ENCODE measurements at places on chromosomes 1 and 21.

GRCh38 chr1:209249280-209249670 is 334.2 kb upstream of the CAMK1G start:
- no peak for DNase-seq

GRCh38 chr1:205496661-205497060 is 7.8 kb upstream of the CDK18 start:
- no peak for DNase-seq

DNA sequence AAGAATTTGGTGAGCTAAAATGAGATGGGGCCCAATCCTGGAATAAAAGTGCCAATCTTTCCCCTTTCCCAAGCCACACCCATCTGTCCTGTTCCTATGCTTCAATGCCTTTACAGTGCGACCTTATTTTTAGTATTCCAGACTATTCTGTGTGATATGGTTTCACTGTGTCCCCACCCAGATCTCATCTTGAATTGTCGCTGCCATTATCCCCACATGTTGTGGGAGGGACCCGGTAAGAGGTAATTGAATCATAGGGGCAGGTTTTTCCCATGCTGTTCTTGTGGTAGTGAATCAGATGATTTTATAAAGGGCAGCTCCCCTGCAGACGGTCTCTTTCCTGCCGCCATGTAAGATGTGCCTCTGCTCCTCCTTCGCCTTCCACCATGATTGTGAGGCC is 129.3 kb upstream of the KIF26B start:
- DNase-seq = no peak

DNA sequence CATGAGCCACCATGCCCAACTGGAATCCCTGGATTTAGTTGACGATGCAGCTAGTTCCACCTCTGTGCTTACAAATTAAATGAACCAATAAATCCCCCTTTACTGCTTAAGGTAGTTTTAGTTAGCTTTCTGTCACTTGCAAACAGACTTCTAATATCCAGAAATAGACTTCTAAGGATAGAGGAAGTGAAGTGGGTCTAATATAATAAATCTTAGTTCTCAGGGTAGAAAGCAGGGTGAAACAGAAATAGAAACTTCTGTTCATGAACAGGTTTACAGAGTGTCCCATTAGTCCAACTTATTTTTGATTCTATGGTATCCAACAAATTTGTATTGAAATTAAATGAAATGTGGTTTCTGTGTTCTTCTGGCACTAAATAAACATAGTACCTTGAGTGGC is 20.1 kb downstream of the BCAS2 start:
- DNase-seq = no peak

DNA sequence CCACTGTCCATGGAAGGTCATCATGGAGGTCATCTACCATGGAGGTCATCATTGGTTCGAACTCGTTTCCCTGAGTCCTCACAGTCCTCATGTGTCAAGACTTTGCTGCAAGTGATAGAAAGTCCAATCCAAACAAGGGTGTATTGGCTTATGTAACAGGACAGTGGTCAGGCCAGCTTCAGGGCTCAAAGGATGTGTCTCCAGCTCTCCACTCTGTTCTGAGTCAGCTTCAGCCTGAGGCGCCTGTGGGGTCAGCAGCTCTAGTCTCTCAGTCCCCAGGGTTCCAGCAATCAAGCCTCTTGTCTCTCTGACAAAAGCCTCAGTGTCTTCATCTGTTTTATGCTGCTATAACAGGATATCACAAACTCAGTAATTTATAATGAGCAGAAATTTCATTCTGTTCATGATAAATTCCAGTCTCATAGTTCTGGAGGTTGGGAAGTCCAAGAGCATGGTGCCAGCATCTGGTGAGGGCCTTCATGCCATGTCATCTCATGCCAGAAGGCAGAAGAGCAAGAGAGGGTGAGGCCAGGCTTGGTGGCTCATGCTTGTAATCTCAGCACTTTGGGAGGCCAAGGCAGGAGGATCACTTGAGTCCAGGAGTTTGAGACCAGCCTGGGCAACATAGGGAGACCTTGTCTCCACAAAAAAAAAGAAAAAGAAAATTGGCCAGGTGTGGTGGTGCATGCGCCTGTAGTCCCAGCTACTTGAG is 19.5 kb downstream of the A3GALT2 start:
- no peak for DNase-seq

- DNase-seq = no peak
Measured at GRCh38 chr1:57704811-57705210, 281.0 kb upstream of the DAB1 start.

Measured in smooth muscle cell of the brain vasculature (primary cell).